CD8-positive, alpha-beta memory T cell (primary cell): ENCODE measurements at places on chromosomes 16 and 17.

GRCh38 chr16:11308493-11309283 is 27.6 kb upstream of the PRM1 start:
- no peaks in the 10 kb centered on the region for H3K27me3 ChIP-seq
- H3K36me3 ChIP-seq = no peaks in the 10 kb centered on the region
- H3K4me3 ChIP-seq = no peak overlapping the region

GRCh38 chr17:55283256-55283965 is 18.7 kb downstream of the HLF start:
- no peak overlapping the region for H3K27ac ChIP-seq
- no peaks in the 10 kb centered on the region for H3K27me3 ChIP-seq
- no peak overlapping the region for H3K4me3 ChIP-seq
- DNase-seq = no peak

- H3K4me1 ChIP-seq = no peaks in the 10 kb centered on the region
- no peak overlapping the region for H3K4me3 ChIP-seq
- DNase-seq = no peak
- H3K27me3 ChIP-seq = no peaks in the 10 kb centered on the region
These were observed 16.5 kb downstream of the FCSK start for GRCh38 chr16:70470927-70471341.

GRCh38 chr17:42817866-42818265 is 6.2 kb downstream of the BECN1 start:
- no peak overlapping the region for H3K27ac ChIP-seq
- H3K4me3 ChIP-seq = no peak overlapping the region
- H3K27me3 ChIP-seq = no peaks in the 10 kb centered on the region

GRCh38 chr17:35287286-35287811 is 44.5 kb downstream of the SLFN5 start:
- H3K4me1 ChIP-seq = peaks cover 27% of the 10 kb centered on the region
- no peak overlapping the region for H3K27ac ChIP-seq
- H3K4me3 ChIP-seq = no peak overlapping the region
